Hindlimb muscle (tissue), 1 donor: ENCODE measurements at places on chromosomes 6 and 20. TPM values are rescaled to one million over a fixed set of nuclear protein-coding genes. Genes with fewer than 3 reads are reported as not detected.

- DNase-seq, result peak; percentile 35
Measured at GRCh38 chr20:16803965-16804792, 56.0 kb downstream of the OTOR start.

DNA sequence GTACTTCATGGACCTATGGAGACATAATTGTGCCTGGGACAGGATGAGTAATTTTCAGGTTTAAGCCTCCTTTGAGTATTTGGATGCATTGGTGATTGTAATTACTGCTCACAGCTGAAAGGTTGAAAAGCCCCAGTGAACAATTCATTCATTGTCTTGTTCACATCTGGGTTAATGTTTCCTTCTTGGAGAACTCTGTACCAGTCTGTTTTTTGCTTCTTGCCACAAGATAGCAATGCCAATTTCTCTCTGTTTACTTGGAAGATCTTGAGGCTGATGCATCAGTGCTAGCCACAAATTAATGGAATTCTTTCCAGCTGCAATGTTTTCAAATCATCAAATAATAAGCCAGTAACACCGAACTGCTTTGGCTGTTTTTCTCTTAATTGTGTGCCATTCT lies 207.8 kb downstream of the BMP2 start:
- no peak for DNase-seq

Gene SCGN
- 0.18 TPM for polyA plus RNA-seq

Gene RAB44
- polyA plus RNA-seq, result 0.12 TPM

Gene SLC32A1
- not detected for polyA plus RNA-seq
